ENCODE measurements at places on chromosomes 11 and 22. TPM values are rescaled to one million over a fixed set of nuclear protein-coding genes. Genes with fewer than 3 reads are reported as not detected.

IGSF9B gene
- total RNA-seq, result 24.6 TPM

CHRM1 gene
- not detected for total RNA-seq

DNA sequence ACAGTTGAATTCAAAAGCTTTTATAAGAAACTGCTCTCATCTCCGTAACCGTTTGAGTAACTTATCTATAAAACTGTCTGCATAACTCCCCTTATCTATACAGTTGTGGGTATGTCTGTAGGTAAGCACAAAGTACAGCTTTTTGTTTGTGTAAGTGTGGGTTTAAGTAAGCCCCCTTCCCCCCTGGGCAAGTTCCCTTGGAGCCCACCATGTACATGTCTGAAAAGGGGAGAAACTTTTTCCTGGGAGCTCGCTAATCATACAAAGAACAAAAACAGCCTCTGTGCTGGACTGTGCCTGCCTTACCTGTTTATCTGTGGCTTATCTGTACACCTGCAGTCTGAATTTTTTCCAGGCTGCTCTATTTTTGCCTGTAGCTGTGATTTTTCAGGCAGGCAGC is 36.3 kb upstream of the TMEM45B start:
- no peak for DNase-seq

CCDC81 gene
- 0.83 TPM for total RNA-seq

Measured in activated CD4-positive, alpha-beta memory T cell treated with anti-CD3 and anti-CD28 coated beads for 36 hours (primary cell).